ENCODE measurements at places on chromosomes 5 and 9.

DNA sequence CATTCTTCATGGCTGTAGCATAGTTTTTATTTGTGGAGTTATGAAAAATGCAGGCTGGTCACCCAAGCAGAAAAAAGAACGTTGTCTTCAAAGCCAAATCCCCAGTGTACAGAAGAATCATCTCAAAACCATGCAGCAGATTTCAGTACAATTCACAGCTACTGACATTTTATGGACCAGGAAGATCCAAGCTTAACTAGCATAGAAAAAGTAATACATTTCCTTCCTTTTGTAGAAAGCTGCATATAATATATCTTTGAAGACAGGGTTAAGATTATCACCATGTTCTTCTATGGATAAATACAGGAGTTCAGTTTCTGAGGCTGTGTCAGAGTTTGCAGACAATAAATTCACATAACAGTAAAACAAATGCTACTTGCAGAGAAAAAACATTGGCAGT, 1054.8 kb upstream of the C9orf72 start:
- DNase-seq, result no peak

DNA sequence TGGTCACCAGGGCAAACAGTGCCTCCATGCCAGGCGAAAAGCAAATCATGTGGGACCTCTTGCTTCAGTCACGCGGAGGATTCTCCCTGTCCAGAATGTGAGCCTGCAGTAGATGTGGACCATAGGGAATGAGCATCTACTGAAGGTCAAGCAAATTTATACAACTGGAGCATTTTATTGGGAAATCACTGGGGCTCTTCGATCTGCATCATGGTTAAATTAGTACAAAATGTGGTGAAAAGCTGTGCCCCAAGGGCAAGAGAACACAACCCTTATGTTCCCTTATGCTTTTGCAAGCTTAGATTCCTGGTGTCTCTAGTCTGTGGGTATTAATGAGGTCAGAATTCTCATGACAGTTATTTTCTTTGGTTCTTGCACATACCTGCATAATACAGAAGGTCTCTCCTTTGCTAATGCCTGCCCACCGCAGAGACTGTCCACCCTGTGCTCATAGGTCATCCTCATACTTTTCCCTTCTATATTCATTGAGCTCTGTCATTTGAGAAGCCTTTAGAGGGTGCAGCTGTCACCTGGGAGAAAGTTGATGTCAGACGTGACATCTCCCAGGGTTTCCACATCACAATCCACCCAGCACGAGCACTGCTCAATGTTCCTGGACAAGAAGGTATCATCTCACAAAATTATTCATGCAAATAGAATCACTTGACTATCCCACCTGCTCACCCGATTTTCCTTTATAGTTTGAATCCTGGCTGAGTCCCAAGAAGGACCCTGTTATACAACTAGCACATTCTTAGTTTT, 111.7 kb downstream of the NXNL2 start:
- DNase-seq, result no peak

- peak; percentile 46 for DNase-seq
These were observed at the start of gene TCF7 for GRCh38 chr5:134113902-134114875. TSS of gene TCF7 (plus strand) at chr5:134114681. CDS start at chr5:134114907, 226 bp downstream.

- DNase-seq, result no peak
These were observed 169.2 kb downstream of the HSPA4 start for GRCh38 chr5:133220851-133221674.

DNA sequence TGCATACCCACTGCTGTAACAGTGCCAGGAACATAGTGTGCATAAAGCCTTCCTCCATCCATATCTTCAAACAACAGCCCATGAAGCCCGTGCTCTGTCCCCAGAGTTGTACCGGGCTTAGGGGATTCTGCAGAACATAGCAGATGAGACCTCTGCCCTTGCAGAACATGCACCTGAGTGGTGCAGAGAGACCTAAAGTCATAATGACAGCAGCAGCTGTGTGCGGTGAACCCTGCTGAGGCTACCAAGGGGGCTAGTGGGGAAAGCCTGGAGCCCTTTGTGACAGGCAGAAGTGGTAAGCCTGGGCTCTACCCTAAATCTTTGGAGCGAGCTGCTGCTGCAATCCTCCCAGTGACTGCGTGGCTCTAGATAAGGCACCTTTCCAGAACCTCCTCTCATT, 32.2 kb upstream of the BRD3 start:
- no peak for DNase-seq

- no peak for DNase-seq
These were observed 5.8 kb downstream of the LMX1B start for GRCh38 chr9:126619361-126620135.

DNA sequence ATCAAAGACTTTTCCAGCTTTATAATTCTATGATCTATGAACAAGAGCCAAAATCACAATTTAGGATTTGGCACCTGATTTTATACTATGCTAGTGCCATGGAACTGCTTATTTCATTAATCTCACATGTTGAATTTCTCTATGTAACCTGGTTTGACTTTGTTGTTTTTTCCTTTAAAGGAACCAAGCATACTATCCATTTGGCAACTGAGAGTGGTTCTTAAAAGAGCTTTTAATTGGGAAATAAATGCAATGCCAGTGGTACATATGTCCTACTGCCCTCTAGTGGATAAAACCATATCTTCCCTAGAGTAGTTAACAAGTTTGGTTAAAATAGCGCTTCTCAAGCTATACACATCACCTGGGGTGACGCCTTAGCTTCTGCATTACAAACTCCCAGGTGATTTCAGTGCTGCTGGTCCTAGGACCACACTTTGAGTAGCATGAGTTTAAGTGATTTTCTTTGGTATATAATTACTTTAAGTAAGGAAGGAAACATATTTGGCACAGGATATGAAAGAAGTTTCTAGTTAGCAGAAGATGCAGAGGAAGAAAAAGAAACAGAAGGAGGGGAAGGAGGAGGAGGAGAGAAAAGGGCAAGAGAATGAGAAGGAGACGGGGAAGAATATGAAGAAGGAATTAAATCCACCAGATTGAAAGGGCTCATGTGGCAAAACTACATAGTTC, 56.8 kb downstream of the FGF10 start:
- DNase-seq, result peak; percentile 28

GRCh38 chr5:139426203-139426885, 13.0 kb downstream of the DNAJC18 start:
- DNase-seq, result no peak

- DNase-seq, result no peak
These were observed 80.0 kb upstream of the ZSWIM6 start for GRCh38 chr5:61251874-61252642.

GRCh38 chr5:74500110-74500917, 140.2 kb downstream of the ENC1 start:
- DNase-seq, result no peak

GRCh38 chr5:38825494-38825893, 20.3 kb upstream of the OSMR start:
- no peak for DNase-seq

DNA sequence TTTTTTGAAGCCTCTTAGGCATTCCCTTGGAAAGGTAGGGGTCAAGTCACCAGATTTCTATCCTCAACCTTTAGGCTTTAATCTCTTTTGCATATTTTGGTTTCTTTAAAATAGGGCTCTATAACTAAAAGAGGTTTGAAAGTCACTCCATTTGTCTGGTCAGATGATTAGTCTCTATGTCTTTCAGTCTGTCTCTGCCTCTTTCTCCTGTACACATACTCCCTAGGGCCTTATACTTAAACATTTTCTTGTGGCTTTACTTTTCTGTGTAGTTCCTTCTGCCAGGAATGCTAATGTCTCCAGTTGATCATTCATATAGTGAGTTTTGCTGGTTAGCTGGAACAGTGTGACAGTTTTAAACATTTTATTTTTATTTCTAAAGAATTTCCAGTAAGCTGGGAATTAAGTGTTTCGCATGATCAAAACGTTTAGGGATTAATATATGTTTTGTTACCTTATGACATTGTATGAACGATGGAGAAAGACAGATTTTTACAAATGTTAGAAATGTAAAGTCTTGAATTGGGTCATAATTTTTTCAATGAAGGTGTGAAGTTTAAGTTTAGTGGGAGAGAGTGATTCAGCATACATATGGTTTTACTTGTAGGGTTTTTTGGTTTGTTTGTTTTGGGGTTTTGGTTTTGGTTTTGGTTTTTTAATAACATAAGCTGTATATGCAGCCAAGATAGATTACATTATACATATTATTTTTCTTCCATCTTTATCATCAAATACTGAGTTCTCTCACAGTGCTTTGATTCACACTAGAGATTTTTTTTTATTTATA, 90.6 kb downstream of the ZCCHC7 start:
- no peak for DNase-seq

DNA sequence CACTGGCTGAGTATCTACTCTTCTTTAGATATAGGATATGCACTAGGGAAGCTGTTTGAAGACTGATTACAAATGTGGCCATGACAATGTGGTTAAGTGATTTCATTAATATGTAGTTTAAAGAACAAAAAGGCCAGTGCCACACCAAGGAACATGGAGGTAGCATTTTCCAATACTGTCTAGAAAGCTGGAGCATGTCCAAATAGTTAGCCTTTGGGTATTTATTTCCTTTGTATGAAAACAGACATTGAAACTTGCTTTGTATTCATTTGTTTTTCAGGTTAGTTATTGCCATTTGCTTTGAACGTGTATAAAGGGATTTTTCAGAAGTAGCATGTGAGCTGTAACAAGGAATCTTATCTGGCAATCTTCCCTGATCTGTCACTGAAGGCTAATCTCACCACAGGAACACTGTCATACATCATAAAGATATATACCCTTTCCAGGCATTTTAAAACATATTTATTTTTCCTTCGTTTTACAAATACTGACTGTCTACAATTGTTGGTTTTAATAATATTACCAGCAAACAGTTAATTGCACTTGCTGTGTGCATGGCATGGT, 93.4 kb downstream of the PLPPR1 start:
- no peak for DNase-seq

- DNase-seq, result no peak
These were observed 117.7 kb upstream of the MPDZ start for GRCh38 chr9:13397220-13397619.

DNA sequence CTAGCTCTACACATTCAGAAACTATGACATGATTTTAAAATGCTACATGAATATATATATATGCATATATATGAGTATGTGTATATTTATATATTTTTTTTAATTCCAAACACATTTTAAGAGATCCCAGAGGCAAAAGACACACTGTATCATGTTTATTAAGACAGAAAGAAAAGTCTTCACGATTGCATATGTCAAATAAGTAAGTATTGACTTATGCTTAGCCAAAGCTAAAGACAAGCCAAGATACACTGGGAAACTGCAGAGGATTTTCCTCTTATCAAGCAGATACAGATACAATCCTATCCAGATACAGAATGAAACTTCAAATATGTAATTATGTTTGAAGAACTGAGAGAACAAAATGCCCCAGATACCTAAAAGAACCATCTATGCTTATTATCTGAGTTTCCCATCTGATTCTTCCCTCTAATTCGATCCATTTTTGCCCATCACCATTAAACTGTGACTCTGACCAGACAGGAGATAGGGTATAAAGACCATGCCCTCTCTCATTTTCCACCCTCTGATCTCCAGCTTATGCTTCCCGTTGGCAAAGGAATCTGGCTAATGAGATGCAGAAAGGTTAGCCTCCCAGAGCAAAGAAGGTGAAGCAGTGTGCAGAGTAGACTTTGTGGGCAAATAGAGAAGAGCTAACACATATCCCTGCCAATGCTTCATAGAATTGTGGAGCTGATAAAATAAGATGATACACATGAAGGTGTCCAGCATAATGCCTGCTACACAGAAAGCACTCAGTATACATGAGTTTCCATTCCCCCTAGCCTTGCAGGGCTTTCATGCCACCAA, 131.0 kb upstream of the TARS1 start:
- DNase-seq, result no peak

GRCh38 chr9:16363916-16364315, 506.6 kb downstream of the BNC2 start:
- DNase-seq, result no peak

DNA sequence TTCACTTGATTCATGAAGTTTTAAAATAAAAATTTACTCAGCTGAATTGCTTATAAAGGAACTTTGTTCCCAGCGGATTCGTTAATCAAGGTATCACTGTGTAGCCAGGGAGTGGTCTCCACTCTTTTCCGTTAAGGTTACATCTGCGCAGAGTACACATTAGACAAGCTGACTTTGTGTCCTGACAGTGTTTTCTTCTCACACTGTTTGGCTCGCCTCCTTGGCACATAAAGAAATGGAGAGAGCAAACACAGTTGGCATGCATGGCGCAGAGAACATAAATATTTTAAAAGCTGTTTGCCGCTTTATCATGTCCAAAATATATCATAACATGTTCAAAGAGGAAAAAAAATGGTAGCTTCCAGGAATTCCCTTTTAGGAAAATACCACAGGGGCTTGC, 153.2 kb downstream of the EDIL3 start:
- no peak for DNase-seq

- peak; percentile 41 for DNase-seq
These were observed 490 bp downstream of the PCBD2 start for GRCh38 chr5:134905246-134905996.

DNA sequence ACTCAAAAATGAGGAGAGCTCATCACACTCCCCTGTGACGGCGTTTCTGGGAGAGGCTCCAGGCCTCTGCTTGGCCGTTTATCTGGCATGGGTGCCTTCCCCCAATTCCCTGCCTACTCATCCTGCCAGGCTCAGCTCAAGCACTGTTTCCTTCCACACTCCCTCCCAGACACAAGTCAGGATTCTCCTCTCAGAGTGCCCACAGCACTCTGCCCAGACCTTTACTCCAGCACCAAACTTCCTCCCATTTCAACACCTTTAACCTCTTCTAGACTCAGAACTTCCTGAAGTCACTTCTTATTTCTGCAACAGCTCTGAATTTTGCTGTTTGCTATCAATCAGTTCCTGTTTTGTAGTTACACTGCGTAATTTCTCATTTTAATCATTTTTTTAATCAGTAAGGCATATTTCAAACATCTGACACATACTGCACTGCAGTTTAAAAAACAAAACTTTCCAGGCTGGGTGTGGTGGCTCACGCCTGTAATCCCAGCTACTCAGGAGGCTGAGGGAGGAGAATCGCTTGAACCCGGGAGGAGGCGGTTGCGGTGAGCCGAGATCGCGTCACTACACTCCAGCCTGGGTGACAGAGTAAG, 16.0 kb downstream of the TRMO start:
- no peak for DNase-seq

GRCh38 chr5:169347786-169348185, 46.8 kb upstream of the SLIT3 start:
- DNase-seq, result no peak

DNA sequence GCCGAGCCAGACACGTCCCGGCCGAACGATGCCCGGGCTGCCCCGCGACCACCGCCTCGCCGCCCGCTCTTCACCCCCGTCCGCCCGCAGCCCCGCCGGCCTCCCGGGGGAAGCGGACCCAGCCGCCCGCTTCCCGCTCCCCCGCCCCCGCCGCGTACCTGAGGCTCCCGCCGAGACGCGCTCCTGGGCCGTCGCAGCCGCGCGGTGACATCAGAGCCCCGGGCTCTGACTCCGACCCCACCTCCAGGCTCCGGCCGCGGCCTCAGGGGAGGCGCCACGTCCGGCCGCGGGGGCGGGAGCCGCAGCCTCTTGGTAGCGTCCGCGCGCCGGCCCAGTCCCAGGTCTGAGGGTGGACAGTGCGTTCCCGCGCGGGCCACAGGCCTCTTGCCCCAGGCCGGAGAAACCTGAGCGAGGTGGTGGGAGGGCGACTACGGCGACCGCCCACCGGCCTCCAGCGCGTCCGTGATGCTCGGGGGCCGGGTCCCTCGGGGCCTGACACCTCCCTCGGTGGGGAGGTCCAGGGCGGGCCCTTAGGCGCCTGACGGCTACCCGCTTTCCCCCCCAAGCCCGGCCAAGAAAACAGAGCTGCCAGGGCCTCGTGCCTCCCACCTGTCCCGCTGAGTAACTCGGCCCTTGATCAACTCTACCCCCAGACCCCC, at the start of gene SHROOM1:
Gene SHROOM1 (minus strand): TSS at position 212 of the 659 bp plus-strand sequence. CDS start 4,507 bp downstream, outside the sequence.
- peak; percentile 40 for DNase-seq
